ENCODE measurements at places on chromosomes 2 and 18.
A peak's percentile ranks its signal among the peaks of the same experiment; 100 is the strongest.

DNA sequence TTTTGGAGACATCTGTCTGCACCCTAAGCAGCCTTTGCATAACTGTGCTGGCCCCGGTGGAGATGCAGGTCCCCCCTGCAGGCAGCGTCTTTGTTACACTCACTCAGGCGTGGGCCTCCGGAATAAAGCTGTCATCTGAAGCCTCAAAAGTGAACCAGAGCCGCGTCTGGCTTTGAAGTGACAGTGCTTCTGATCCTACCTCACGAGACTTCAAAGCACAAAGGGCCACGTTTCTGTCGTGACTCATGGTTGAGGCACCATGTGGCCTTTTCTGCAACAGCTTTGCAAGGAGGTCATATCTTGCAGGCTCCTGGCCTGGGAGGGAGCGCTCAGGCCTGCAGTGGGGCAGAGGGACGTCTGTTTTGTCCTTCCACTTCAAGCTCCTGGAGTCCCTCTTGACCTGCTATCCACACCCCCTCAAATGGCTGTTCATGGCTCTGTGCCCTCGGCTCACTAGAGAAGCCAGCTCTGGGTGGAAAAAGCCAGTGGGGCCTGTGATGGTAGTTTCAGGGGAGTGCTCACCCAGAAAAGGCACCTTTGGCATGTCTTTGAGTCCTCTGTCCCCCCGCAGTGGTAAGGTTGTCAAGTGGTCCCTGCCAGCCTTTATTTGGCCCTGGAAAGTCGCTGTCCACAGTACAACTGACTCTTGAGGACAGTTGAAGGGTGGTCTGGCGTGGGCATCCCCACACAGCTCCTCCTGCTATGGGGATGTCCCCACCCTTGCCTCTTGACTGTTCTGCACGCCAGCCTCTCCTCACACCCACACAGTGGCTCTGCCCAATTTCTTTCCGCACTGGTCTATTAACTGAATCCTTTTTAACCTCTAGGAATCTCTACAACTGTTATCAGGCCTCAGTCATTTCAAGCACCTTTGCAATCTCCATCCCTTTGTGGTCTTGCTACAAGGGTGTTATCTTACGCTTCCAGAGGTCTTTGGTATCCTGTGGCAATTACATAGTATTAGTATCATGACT is 19.3 kb downstream of the GPR55 start:
- DNase-seq, result peak; percentile 66

DNA sequence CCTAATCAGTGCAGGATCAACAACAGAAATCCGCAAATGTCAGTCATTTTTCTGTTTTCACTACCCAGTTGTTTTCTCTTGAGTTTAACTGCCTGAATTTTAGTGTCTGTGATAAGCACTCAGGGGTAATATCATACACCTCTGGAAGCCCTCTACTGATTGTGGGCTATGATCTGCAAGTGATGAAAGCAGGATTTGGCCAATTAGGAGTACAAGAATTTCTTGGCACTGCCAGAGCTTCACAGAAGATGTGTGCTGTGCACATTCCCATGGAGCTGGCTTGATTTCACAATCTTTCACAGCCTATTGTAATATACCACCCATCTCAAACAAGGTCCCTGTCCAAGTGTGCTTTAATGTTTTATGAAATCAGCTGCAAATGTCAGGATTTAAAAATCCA is 27.3 kb upstream of the TDRD15 start:
- DNase-seq, result no peak

DNA sequence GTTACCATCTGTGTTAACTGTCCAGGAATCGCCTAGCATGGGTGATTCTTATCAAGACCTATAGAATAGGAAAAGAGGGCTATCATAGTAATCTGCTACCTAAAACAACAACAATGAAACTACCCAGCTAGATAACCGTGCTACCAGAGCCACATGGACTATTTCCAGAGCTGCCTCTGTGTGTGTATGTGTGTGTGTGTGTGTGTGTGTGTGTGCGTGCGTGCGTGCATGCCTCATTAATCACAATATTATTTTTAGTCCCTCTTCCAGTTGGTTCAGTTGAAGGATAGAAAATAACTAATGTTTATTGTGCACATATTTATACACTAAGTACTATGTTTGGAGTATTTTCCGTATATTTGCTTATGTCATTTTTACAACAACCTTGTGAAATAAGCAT is 201.1 kb downstream of the SP3 start:
- no peak for DNase-seq

DNA sequence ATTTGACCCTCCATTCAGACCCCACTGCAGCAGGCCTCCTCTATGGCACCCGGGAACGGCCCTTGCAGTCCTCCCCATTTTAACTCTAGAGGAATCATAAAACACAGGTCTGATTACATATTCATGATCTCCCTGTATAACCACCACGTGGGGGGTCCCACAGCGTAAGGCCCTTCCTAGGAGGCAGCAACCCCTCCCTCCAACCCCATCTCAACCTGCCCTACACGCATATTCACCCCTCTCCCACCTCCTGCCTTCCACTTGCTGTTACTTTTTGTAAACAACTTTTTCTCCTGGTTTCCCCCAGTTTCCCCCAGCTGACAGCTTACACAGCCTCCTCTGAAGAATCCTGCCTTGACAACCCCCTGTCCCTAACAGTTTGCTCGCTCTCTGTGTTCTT is 85.1 kb upstream of the FOXI3 start:
- DNase-seq, result no peak

DNA sequence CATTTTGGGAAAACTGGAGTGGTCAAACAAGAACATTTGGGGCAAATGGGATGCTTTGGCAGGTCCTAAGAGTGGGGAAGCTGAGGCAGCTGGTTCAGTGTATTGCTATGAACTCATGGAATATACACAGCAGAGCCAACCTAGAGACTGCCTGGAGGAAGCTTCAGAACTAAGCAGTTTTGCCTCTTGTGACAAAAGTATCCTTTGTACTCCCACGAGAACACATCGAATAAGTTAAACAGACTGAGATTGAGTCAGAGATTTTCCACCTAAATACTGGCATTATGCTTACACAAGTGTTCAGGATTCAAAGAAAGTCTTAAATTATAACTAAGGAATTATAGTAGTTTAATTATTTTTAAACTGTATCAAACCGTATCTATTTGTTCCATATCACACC is 5.2 kb upstream of the ARMC9 start:
- DNase-seq, result no peak

DNA sequence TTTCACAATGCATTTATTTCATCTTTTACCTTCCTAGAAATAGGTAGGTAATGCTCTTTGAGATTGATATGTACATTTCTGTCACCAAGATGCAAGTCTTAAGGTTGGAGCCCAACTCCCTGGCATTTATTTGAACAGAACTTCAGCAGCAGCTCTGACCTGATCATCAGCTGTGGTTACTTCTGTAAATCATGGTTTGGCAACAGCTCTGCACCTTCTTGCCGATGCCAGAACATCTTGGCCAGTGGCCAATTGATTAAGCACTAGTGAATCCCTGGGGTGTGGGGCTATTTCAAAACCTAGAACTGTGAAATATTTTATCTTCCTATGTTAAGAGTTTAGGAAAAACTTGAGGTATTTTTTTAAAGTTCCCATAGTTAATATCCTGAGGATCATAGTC is 124.8 kb upstream of the NYAP2 start:
- DNase-seq, result no peak

GRCh38 chr18:22681908-22682307 is 251.2 kb upstream of the RBBP8 start:
- DNase-seq, result no peak

GRCh38 chr2:46471-47345 is at the start of gene FAM110C:
Gene FAM110C, minus strand, starts transcription at chr2:46505. Its CDS starts 120 bp downstream, at chr2:46385.
- DNase-seq, result peak; percentile 10

DNA sequence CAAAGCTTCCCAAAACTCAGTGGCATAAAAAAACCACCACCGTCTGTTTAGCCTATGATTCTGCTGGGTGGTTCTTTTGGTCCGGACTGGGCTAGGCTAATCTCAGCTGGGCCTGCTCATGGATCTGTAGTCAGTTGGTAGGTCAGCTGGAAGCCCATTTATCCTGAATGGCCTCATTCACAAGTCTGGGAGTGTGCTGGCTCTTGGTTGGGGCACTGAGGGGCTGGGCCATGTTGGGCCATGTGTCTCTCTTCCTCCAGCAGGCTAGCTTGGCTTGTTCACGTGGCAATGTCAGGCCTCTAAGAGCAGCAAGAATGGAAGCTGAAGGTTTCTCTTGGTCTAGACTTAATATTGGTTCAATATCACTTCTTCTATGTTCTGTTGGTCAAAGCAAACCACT is 95.7 kb upstream of the HS6ST1 start:
- DNase-seq, result no peak

GRCh38 chr2:15059870-15060512 is 427.5 kb downstream of the LRATD1 start:
- no peak for DNase-seq

GRCh38 chr2:173613386-173613785 is 258.7 kb downstream of the CDCA7 start:
- DNase-seq, result no peak

DNA sequence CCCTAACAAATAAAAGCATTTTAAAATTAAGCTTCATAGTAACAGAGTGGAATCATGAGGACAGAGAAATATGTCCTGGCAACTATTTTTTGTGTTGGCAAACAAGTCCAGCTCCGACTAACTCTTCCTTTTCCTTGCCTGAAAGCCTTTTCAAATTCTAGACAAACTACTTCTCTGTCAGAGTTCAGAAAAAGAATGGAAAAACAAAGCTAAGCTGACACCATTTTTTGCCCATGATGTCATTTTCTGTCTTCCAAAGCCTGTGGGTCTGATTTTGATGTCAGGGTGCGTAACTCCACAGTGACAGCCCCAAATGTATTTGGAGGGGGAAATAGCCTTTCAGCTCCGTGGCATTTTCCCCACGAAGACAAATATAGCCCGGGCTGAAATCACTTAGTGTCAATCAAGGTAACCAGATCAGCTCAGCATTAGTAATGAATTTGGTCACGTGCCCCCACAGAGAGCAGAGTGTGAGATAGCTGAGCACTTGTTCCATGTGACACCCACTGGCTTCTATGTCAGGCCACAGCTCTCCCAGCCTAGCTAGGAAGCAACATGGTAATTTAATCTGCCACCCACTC is 233.0 kb upstream of the SIX2 start:
- no peak for DNase-seq
